ENCODE measurements at places on chromosomes 3 and 15.

DNA sequence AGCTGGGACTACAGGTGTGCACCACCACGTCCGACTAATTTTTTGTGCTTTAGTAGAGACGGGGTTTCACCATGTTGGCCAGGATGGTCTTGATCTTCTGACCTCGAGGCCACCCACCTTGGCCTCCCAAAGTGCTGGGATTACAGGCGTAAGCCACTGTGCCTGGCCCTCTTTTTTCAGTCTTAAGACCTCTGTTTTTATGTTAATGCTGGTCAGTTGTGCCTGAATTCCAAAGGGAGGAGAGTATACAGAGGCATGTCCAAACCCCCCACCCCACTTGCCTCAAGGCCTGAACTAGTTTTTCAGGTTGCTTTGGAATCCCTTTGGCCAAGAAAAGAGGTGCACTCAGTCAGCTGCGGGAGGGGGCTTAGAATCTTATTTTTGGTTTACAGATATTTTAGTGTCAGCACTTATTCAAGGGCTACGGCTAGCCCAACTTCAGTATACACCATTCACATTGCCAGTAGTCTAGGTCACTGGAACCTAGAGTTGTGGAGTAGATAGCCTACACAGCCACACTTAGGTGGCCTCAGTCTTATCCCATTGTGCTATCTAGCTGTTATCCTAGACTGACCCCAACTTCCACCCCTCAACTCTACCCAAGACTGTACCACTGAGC is 128.0 kb upstream of the TPM1 start:
- no peak for DNase-seq

- no peak for DNase-seq
Measured at GRCh38 chr3:72266016-72266370, 481.0 kb upstream of the PROK2 start.

DNA sequence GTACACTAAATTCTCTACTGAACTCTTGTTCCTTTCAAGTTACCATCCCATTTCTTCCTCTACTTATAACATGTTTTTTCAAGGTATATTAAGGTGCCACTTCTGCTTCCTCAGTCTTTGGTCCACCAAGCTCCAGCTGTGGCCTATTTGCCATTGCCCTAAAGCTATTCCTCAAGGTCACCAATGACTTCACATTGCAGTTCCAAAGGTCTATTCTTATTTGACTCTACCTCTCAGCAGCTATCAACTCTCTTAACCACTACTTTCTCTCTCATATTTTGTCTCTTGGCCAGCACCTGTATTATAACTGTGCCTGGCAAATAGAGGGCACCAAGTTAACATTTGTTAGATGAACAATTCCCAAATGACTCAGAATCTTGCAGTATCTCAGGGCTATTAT is 354.7 kb downstream of the PLCL2 start:
- DNase-seq, result no peak

DNA sequence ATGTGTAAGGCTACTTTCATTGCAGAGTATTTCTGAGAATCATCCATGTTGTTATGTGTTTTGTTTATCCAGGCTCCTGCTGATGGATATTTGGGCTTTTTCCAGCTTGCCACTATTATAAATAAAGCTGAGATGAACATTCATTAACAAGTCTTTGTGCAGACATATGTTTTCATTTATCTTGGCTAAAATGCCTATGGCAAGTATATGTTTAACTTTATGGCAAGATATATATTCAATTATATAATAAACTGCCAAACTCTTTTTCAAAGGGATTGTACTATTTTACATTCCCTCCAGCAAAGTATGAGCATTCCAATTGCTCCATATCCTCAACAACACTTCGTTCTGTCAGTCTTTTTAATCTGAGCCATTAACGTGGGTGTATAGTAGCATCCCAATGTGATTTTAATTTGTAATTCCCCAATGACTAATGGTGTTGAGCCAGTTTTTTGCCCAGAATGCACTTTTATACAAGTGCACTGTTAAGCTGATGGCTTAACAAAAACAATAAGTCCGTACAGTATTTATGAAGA is 452.4 kb downstream of the SHQ1 start:
- DNase-seq, result no peak

DNA sequence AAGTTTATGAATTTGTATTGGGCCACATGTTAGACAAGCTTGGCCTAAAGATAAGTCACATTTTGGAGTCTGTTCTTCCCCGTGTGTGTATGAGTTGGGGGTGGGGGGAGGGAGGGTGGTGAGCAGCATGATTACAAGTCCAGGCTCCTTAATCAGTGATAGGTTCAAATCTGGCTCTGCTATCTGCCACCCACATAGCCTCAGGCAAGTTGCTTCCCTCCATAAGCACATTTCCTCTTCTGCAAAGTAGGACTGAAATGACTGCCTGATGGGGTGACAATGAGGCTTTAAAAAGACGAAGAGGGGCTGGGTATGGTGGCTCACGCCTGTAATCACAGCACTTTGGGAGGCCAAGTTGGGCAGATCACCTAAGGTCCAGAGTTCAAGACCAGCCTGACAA is 1.1 kb upstream of the SPATA12 start:
- no peak for DNase-seq

GRCh38 chr15:80445300-80446041 is 41.3 kb downstream of the ARNT2 start:
- no peak for DNase-seq

- DNase-seq, result no peak
Measured at GRCh38 chr15:59501597-59501996, 63.6 kb downstream of the FAM81A start.

GRCh38 chr3:183827809-183828537 is 2.6 kb upstream of the MAP6D1 start:
- no peak for DNase-seq

DNA sequence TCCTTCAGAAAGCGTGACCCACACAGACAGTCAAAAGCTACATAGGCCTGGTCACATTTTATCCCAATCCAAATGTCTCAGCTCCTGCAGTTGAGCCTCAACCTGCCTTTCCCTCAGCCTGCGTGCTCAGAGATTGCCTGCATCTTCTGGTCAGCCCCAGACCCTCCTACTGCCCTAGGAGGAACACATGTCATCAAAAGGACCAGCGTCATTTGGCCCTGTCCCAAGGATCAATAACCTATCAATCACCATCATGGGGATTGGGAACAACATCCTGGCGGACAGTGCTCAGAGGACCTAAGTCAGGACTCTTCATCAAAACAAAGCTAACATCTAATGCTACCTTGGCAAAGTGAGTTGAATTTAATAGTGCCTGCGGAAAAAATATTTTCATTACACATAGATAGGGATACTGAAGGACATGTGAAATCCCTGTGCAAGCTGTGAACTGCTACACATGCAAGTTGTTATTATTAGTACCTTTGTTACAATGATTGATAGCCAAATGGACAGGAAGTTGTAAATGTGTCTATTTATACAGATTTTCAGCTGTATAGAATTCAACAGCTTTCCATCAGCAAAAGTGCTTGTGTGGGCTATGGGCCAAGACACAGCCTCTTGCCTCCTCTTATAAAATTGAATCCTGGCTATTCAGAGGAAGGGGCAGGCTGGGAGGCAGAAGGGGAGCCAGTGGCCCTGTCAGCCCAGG is 47.7 kb downstream of the UMPS start:
- DNase-seq, result no peak

- DNase-seq, result no peak
Measured at GRCh38 chr3:11389386-11390268, 117.4 kb downstream of the ATG7 start.

DNA sequence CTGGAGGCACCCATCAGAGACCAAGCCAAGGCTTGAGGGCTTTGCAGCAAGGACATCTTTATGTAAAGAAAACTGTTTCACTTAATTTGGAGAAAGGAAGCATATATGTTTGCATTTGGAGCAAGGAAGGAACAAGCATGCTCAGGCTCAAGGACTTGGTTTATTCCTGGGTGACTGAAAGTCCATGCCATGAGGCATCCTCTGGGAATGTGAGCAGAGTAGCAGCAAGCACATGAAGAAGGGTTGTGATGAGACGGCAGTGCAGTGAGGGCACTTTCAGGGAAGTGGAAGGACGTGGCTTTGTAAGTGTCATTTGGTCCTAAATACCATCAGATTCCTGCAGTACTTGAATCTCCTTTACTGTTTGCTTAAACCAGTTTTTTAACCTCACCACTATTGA is 26.8 kb downstream of the POLG start:
- no peak for DNase-seq

- DNase-seq, result no peak
Measured at GRCh38 chr15:66480267-66480666, 17.3 kb downstream of the SNAPC5 start.

- DNase-seq, result no peak
Measured at GRCh38 chr3:144375088-144375487, 403.5 kb downstream of the DIPK2A start.

- no peak for DNase-seq
Measured at GRCh38 chr3:121736112-121736511, 13.4 kb downstream of the GOLGB1 start.

DNA sequence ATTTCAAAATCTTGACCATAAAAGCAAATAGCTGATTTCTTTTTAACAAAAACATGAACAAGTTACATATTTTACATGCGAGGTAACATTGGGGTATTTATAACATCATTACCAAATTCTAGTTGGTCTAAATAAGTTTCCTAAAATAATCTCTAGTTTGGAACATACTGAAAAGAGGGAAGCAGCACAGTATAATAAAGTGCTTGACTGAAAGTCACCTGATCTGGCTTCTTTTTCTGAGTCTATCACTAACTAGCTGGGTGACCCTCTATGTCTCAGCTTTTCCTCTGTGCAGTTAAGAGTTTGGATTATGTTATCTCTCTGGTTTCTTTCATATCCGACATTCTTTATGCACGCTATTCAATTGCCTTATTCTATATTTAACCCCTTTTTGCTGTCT is 19.8 kb upstream of the CNTN4 start:
- no peak for DNase-seq

DNA sequence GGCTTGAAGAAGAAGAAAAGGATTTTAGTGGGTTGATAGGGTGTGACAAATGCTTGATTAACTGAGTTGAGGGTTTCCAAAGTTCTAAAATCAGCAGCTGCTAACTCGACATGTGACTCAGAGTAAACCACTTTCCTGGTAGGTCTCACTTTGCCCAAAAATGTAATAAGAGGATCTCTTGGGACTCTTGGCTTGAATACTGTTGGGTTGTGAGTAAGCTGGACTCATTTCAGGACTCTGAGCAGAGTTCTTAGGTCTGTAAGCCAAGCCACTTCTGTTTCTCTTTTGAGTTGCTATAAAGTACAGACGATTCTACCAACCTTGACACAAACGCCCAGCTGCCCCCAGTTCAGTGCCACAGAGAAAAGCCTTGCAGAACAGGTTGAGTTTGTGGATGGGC is 241.1 kb downstream of the ZNF621 start:
- no peak for DNase-seq

- DNase-seq, result no peak
Measured at GRCh38 chr15:29208352-29208751, 61.3 kb downstream of the NSMCE3 start.

- no peak for DNase-seq
Measured at GRCh38 chr3:99662838-99663570, 24.6 kb downstream of the COL8A1 start.

GRCh38 chr3:177561769-177562392 is 364.6 kb upstream of the TBL1XR1 start:
- no peak for DNase-seq

DNA sequence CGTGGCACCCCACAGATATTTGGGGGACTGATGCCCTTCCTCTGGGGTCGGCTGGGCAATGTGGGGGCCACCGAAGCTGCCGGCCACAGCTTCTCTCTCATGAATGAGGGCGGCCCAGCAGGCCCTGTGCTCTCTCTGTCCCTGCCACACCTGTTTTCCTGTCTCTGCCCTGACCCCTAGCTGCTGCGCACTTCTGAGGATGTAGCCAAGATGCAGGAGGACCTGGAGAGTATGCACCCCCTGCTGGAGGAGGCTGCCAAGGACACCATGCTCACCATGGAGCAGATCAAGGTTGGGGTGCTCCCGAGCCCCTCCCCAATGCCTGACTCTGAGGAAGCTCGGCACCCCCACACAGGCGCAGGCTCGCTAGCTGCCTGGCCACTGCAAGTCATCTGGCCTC is 59.7 kb downstream of the SEMA3G start:
- no peak for DNase-seq

- DNase-seq, result no peak
Measured at GRCh38 chr3:185465471-185465870, 33.4 kb downstream of the TMEM41A start.

DNA sequence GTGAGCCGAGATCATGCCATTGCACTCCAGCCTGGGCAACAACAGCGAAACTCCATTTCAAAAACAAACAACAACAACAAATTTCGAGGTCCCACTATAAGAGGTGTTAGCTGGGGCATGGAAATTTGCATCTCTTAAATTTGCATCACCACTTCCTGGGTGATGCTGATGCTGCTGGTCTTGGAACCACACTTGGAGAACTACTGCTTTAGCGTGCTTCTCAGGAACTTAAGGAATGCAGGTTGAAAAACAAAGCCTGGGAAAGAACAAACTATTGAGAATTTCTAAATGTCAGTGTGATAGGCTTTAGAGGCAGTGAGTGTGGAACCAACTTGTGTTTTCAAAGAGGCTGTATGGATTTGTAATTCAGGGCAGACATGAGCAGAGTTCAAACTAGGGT is 858.4 kb upstream of the ARPP21 start:
- no peak for DNase-seq

DNA sequence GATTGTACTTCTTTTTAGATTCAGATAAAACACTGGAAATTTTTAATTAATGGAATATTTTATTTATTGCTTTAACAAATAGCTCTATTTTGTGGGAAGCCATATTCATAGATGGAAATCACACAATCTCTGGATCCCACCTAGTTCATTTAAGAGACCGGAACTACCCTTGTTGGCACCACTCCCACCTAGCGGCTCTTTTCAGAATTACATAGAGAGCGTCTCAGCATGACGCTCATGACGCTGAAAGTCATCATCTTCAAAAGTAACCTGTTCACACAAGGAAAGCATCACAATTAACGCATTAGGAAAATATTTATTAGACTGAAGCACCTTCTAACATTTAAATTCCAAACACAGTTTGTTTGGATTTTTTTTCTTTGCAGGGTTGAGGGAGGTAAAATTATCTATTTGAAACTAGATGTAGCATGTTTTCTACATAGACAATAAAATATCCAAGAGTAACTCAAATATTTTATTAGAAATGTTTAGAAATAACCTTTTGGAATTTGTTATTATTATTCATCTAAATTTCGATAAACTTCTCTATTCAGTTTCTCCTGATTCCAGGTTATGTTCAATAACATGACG is 214.9 kb upstream of the ARRDC4 start:
- no peak for DNase-seq

- DNase-seq, result no peak
Measured at GRCh38 chr3:133886031-133886722, 9.5 kb downstream of the RAB6B start.

DNA sequence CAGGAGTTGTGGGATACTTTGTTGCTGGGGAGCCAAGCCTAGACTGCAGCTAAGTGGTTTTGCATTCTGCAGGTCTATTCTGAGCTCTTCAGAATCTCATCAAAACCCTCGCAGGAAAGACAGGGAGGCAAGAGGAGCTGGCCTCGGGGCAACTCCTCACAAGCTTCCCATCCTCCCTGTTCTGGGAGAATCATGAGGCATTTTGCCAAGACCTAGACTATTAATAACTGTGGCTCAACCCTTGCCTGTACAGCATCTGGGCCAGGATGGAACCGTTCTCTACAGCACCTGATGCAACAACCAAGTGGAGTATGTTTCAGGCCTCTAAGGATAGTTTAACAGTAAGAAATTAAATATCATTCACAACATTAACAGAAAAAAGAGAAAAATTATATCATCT is 20.2 kb upstream of the SLC6A20 start:
- no peak for DNase-seq

- DNase-seq, result no peak
Measured at GRCh38 chr3:190387578-190388213, at the start of gene CLDN16. Gene CLDN16 (plus strand): TSS chr3:190388163. CDS start chr3:190388330, 167 bp downstream.
